WERI-Rb-1 (cell line): ENCODE measurements at places on chromosomes 12 and 14.

DNA sequence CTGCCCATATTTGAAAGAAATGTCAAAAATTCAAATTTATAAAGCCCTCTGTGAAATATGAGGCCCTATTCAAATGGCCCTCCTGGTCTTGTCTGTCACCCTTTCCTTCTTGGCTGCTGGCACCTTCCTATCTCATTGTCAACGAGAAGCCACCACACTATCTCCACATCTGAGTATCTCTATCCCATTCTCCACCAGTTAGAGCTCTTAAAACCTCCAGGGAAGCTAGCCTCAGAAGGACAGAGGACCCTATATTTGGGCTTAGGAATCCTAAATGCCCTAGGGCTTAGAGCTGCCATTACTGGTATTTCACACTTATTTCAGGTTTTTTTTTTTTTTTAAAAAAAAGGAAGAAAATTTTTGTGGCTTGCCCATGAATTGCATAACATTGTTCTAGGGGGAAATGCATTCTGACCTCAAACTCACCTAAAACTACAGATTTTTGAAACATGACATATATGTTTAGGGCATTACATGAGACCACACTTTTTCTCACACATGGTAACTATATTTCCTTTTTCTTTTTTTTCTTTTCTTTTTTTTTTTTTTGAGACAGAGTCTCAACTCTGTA is 25.0 kb downstream of the SLC25A21 start:
- DNase-seq = no peak

DNA sequence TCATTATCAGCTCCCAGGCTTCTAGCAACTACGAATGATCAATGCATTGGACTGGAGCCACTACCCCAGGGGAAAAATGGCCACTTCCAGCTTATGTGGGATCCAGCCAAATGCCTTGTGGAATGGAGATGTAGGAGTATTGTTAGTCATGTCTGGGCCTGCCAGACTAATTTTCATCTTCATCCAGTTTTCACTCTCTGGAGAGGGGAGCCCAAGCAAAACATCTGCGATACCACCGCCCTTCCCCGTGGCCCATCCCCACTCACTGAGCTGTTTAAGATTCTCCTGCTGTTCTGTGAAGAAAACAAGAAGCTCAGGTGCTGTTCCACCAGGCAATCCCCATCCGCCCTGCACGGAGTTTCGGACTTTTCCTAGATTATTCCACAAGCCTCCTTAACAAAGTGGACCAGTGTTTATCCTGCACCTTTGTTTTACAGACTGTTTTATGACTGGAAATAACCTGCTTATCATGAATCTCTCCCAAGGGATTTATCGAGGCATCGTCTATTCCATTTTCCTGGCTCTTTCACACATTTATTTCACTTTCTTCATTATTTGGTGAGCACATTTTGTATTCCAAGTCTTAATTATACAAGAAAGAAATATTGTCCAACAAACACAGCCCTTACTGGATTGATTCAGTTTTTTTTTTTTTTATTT is 35.5 kb upstream of the MAX start:
- DNase-seq = no peak

GRCh38 chr12:51592034-51592705 is 1.1 kb downstream of the SCN8A start:
- DNase-seq = no peak

DNA sequence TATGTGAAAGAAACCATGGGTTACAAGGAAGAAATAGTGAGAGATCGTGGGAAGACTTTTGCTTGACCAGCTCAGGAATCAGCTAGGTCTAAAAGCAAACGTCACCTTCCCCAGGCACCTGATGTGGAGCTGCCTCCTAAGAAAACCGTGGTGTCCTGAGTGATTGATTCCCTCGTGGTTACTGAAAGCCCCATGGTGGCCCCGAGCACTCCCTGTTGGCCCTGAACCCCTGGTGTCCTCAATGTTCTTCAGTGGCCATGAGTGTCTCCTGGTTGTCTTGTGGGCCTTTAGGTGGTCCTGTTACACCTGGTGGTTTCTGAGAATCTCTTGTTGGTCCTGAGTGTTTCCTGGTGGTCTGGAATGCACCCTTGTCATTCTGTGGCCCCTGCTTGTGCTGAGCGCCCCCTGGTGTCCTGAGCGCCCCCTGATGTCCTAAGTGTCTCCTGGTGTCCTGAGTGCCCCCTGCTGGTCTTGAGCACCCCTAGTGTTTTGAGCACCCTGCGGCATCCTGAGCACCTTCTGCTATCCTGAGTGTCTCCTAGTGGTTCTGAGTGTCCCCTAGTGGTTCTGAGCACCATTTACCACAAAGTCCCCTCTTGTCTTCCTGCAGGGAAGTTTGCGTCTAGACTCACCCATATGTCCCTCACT is 518.7 kb downstream of the TMEM121 start:
- DNase-seq = peak; percentile 59

- peak; percentile 33 for DNase-seq
Observed at GRCh38 chr14:93619176-93619793, 169.0 kb downstream of the PRIMA1 start.

DNA sequence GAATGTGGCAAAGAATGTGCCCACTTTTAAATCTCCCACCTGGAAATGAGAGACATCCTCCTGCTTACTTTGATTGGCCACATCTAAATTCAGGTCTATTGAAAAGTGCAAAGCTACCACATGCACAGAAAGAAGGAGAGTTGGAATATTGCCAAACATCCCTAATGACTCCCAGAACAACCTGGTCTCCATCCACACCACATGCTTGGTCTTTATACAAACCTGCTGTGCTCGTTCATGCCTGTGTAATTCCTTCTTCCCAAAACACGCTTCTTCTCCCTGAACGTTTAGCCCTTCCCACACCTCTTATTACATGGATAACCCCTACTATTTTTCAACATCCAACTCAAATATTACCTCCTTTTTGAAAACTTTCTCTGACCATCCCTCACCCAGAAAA is 66.2 kb upstream of the BCL2L14 start:
- DNase-seq = no peak

DNA sequence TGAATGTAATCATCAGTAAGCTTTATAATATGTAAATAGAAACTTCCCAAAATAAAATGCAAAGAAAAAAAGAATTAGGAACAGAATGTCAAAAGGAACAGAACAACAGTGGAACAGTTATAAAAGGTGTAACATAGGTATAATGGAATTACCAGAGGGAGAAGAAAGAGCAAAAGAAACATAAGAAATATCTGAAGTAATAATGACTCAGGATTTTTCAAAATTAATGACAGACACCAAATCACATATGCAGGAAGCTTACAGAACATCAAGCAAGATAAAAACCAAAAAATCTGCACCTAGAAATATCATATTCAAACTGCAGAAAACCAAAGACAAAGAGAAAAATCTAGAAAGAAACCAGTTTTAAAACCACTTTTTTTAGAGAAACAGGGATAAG is 36.1 kb downstream of the TMEM116 start:
- no peak for DNase-seq

DNA sequence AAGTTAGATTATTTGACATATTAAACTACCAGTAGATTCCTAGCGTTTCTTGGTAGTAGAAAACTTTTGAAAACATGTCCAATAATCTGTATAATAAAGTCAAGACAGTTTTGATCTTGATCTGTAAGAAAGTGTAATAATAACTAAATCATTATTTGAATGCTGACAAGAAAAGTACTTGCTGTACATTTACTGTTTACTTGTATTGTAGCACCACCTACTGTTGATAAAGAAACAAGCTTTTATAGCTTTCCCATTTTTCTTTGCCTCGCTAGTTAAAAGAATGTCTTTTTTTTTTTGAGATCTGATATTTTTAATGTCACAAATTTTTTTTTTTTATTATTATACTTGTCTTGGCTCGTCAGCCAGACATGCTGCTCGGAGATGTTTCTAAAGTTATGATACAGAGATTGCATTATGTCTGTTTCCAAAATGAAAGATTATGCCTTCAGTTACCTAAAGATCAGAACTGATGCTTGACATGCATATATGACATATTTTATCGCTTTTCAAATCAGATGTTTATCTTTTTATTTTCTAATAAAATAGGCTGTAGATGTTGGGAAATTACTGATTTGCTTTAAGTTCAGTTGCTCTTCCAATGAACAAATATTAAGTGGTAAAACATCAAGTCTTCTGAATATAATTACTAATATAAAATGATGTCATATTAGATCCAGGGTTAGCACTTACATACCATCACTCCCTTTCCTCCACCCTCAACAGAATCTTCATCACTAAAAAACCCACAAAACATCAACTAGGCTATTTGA is 140.5 kb downstream of the AKAP6 start:
- no peak for DNase-seq

- DNase-seq = no peak
Observed at GRCh38 chr12:87924149-87924548, 105.1 kb downstream of the C12orf50 start.

DNA sequence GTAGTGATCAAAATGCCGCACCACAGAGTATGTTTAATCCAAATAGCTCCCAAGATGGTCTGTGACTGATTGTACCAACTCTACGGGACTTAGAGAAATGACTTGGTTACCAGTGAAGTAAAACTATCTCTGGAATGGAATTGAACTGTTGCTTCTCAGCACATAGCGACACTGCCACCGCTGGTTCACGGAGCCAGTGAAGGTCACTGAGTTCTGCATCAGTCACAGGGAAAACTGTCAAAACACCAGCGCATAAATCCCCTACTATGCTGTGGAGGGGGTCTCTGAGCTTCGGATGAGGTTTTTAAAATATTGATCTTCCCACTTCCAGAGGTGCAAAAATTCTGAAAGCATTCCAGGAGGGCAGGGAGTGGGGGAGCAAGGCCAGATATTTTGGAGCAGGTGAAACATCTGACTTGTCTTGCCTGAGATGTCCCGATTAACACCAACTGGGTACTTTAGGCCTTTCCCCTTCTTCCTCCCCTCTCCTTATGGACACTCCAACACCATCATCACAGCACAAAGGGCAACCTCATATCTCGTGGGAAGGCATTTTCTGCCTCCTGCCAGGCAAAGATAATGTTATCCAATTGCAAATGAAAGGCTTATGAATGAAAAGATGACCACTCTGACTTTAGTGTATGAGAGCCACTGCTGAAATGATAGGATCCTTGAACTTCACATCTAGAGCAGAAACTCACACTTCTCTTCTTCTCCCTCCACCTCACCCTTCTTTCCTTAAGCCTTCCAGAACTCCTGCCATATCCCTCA is 2.0 kb upstream of the PLXNC1 start:
- no peak for DNase-seq

DNA sequence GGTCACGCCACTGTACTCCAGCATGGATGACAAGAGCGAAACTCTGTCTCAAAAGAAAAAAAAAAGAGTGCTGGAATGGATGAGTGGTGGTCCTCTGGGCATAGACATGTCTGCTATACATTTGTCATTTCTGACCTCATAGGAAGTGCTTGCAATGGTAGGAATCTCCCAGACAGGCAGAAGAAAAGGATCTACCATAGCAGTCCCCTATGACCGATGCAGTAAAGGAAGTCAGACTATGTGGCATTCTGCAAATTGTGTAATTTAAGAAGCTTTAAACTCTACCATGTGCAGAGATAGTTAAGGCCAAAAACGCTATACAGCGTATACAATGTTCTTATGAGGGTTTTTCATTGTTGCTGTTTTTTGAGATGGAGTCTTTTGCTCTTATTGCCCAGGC is 24.7 kb upstream of the RAP1B start:
- no peak for DNase-seq

DNA sequence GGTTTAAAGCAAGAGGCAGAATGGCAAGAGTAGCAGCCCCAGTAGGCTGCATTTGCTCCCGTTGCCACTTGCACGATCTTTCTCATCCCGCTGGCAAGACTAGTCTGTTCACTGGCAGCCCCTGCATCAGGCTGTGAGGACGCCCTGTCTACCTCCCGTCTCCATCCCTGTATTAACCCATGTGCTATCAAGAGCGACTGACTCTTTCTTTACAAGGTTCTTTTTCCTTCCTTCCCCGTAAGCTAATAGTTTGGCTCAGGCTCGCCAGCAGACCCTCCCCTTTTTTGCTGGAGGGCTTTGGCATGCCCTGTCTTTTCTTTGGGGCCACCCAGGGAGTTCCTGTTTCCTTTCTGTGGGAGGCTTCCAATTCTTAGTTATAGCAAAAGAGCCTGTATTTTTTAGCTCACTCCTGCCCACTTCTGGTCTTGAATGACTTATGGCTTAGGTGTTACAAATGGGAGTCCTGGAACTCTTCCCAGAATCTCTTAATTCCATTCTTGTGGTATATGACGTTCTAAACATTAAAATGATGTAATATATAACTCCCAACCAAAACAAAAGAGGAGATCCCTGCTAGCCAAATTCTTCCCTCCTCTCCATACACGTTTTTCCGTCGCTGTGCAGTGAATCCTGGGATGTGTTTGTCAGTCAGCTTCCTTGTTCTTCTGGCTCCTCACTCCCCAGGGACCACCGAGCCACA is 149.0 kb downstream of the PRKCH start:
- DNase-seq = no peak

DNA sequence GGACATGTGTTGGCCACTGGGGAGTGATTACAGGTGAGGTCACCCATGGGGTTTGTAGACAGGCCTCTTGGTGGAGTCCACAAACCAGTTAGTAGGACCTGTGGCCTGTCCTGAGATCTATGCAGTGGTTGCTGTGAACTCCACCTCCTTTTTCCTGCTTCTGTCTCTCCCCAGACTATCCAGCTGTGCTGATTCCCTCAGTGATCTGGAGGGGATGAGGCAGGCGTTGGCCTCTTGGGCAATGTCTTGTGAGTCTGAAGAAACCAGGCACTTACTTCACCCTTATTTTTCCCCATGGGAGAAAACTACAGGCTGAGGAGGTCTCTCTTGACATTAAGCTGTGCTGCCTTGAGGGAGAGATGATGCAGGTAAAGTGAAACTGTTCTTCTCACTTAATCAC is 257.2 kb upstream of the PRICKLE1 start:
- no peak for DNase-seq

- no peak for DNase-seq
Observed at GRCh38 chr12:63967358-63968145, 123.1 kb downstream of the SRGAP1 start.

GRCh38 chr12:43090981-43091380 is 461.0 kb downstream of the ADAMTS20 start:
- DNase-seq = no peak

DNA sequence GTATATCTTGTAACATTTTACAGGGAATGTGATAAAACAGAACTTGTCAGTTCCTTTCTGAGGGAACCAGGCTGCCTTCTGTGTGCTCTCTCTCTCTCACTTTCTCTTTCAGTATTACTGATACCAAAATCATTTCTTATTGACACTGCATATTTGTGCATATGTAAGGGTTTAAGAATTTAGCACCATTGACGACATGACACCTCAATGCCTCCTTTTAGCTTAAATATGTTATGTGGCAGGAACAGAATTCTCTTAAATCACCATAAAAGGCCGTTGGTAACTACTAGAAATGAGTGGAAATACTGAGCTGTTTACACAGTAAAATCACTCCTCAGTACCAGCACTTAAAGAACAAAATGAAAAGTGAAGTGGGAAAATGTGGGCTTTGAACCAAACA is 457.7 kb upstream of the SYT1 start:
- DNase-seq = no peak

- no peak for DNase-seq
Observed at GRCh38 chr12:48032597-48032996, 28.3 kb upstream of the COL2A1 start.

- peak; percentile 63 for DNase-seq
Observed at GRCh38 chr14:90815822-90816662, at the start of gene TTC7B. Gene TTC7B, minus strand, starts transcription at chr14:90816430. Its CDS starts 135 bp downstream, at chr14:90816295.

- no peak for DNase-seq
Observed at GRCh38 chr14:71597955-71598660, 334.1 kb upstream of the RGS6 start.
